ENCODE measurements at places on chromosomes 7 and 10.

- peak; percentile 52 for DNase-seq
These were observed 4.8 kb upstream of the CHN2 start for GRCh38 chr7:29189743-29190201.

DNA sequence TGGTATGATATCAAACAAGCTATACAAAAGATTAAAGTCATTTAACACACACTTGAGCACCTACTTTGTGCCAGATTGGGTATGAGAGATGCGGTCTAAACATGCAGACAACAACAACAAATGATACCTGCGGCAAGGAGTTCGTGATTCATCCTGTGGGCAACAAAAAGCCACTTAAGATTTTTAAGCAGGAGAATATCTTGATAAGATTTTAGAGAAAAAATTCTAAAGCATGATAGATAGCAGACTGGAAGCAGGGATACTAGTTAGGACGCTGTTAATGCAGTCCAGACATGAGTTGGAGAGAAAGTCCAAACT, 1.6 kb upstream of the KBTBD2 start:
- DNase-seq = no peak

- no peak for DNase-seq
These were observed 386.5 kb upstream of the PFKP start for GRCh38 chr10:2680821-2681220.

DNA sequence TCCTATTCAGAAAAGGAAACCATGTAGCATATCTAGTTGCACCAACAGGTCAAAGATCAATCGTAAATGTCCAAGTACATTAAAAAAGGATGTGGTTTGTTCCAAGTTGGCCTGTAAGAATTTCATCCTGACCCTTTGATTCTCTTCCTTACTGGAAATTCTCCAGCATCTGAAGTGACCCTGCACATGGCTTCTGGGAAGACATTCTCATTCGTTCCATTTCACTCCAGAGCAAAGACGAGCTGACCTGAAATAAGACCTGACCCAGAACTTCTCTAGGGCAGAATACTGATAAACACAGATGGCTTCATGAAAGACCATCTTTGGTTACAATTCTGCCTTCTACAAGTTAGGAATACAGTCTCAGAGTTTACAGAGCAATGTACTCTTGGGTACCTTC, 39.8 kb downstream of the ASB4 start:
- no peak for DNase-seq

- DNase-seq = no peak
These were observed 733.4 kb downstream of the MAGI2 start for GRCh38 chr7:78720066-78720465.

DNA sequence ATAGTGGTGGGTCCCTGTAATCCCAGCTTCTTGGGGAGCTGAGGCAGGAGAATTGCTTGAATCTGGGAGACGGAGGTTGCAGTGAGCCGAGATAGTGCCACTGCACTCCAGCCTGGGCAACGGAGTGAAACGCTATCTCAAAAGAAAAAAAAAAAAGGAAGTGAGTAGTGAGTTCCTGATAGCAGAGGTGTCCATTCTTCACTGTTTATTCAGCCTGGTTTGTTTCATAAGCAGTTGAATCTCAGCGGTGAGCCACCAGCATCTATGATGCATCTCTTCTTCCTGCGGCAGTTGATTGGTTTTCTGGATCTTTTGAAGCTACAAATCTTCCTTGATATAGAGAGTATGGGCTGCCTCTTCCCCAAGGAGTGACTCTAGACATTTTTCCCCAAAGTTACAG, 316.1 kb upstream of the MTPN start:
- no peak for DNase-seq

DNA sequence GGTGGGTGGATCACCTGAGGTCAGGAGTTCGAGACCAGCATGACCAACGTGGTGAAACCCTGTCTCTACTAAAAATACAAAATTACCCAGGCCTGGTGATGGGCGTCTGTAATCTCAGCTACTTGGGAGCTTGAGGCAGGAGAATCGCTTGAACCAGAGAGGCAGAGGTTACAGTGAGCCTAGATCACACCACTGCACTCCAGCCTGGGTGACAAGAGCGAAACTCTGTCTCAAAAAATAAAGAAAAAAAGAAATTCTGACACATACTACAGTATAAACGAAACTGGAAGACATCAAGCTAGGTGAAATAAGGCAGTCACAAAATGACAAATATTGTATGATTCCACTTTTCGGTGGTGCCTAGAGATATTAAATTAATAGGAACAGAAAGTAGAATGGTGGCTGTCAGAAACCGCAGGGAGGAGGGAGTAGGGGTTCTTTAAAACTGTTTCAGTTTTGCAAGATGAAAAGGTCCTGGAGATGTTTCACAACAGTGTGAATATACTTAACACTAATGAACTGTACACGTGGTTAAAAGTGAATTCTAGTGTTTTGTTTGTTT, 23.2 kb downstream of the PILRA start:
- no peak for DNase-seq

DNA sequence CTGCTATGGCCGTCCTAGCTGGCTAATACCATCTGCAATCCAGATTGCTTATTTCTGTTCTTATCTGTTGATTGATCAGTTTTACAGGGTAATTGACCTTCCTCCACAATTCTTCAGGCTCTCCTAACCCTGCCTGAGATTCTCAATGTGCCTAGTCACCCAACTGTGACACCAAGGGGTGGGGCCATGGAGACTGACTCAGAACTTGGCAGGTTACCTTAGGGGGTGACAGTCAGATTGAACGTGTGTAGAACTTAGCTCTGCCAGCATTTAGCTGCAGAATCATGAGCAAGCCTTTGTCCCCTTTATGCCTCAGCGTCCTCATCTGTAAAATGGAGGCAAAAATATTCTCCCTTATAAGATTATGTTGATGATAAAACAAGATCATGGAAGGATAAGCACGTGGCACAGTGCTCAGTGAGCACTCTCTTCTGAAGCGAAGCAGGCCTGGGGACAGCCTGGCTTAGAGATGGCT, 19.1 kb upstream of the LEP start:
- peak; percentile 91 for DNase-seq

- DNase-seq = no peak
These were observed 30.7 kb downstream of the MBL2 start for GRCh38 chr10:52741851-52742250.

GRCh38 chr10:87590705-87591588, 68.7 kb upstream of the PAPSS2 start:
- no peak for DNase-seq

DNA sequence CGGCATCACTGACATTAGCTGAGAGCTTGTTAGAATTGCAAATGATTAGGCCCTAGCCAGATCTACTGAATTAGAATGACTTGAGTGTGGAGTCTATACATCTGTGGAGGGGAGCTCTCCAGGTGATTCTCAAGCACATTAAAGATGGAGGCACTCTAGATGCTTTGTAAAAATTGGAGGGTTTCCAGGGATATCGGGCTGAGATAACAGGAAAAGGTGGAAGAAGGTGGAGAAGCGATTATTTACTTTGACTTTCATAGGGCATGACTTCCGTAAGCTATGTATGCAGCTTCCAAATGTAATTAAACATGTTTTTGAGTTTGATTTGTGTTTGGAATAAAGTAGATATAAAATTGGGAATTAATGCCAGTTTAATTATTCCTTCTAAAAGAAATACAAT, 235.0 kb upstream of the PTN start:
- no peak for DNase-seq

DNA sequence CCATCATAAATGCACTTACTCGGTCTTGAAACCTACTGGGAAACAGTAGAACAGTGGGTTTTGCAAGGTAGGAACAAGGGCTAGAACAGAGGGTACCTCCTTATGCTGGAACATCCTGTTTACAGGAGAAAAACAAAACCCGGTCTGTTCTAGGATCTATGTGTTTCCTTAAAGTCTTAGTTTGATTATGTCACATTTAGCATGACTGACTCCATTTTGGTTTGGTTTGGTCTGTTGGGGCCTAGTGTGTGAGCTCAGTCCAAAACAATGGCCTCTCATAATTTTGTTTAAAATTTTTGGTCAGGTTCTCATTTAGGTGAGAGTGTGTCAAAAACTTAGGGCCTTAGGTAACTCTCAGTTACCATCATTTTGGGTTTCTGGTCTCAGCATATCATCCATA, 96.3 kb upstream of the TRIM24 start:
- no peak for DNase-seq

DNA sequence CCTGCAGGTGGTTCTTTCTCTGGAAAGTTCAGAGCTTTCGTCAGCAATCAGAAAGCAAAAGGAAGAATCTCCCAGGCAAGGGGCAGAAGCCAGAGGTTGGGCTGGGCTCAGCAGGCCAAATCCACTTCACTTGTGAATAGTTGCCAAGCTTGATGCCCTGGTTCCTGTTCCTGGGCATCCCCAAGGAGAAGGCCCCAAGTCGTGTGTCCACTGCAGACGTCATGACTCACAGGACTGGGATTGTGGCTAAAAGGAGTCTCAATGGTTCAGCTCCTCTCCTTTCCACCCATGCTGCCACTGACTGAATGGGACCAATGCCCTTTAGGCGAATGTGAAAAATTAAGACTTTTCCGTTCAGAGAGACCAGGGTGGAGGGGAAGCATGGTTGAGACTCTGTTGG, 38.6 kb upstream of the TRIM8 start:
- peak; percentile 71 for DNase-seq

GRCh38 chr7:153061910-153062528, 302.5 kb downstream of the ACTR3B start:
- DNase-seq = no peak

DNA sequence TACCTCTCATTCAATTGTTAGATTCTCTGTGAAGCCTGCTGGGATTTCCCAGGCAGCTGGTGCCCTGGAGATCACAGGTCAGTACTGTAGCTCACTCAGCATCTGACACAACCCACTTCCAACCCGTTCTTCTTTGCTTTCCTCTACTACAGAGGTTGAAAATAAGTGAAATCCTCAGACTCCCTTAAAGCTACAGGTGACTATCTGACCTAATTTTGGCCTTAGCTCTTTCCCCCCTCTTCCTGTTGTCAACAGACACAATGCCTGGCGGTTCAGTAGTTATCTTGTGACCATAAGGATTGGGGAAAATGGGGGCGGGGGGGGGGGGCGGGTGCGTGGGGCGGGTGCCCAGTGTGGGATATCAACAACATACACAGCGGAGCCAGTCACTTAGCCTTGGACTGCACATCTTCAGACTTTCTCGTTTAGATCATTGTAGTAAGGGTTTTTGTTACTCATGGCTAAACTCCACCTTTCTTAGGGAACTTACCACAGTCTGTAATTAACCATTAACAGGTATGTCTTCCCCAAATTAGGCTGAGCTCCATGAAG, 37.8 kb downstream of the MTPN start:
- no peak for DNase-seq

DNA sequence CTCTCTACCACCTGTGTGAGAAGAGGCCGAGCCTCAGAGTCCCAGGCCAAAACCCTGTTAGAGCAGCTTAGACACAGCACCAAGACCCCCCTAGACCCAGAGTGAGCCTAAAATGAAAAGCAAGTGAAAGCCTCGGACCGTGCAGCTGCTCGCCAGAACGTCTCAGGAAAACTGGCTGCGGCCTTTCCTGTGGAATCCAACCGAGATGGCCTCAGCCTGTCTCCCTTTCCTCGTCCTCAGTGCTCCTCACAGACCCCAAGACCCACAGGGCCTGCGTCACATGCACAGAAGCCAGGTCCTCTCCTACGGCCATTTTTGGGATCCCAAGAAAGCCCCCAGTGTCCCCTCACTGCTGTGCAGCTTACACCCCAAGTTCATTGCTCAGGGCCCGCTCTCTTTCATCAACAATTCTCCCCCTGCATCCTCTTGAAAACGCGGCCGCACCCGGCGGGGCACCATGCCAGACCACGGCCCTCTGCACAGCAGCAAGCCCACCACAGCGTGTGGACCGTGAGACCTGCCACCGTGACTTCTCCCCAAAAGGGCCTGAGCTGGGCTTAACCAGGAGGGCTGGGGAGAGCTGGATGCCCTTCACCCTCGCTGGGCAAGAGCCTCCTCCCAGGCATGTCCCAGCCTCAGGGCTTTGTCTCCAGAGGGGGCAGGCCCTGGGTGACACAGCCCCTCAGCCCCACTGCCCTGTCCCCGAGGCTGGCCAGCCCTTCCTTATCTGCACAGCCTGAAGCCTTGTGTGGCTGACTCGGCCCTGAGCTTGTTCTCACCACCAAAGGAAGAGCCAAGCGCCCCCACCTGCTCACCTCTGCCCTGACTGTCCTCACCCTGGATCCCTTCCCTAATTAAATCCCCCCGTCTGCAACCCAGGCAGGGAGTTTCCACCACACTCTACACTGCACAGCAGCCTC, 142.9 kb downstream of the PTPRN2 start:
- no peak for DNase-seq

GRCh38 chr10:9253121-9253520, 1198.6 kb downstream of the GATA3 start:
- peak; percentile 53 for DNase-seq

DNA sequence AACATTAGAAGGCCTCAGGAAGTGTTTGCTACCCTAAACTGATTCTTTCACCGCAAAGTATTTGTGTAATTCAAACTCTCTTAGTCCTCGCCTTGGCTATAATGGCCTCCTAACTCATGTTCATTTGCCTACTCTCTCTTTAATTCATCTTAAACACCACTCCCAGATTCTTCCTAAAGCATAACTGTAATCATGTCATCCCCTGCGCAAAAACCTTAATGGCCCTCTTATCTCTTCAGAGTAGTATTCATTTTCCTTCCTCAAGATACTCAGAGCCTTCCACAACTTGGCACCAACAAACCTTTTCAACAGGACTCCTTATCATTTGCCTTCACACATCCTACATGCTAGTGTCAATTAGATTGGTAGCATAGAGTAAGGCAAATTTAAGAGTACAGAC, 42.9 kb downstream of the CSTF2T start:
- DNase-seq = no peak

GRCh38 chr10:124484661-124485060, 23.0 kb downstream of the LHPP start:
- no peak for DNase-seq

GRCh38 chr7:128863433-128863989, 855 bp downstream of the ATP6V1F start:
- DNase-seq = peak; percentile 91

GRCh38 chr7:117134411-117134810, 181.1 kb downstream of the ST7 start:
- no peak for DNase-seq

DNA sequence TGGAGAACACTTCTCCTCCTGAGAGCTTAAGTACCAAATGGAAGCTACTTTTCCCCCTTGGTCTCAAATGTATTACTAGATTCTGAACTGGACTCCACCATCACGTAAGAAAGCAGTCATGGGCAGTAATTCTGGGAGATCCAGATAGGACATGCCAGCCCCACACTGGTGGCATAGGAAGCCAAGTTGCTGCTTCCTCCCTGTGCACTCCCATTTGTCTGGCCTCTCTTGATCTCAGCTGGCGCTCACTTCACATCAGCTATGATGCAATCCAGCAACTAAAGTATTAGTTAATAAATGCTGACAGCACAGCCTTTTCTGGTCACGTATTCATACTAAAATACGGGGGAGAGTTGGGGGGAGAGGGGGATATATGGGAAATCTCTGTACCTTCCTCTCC, 3.4 kb upstream of the IL6 start:
- DNase-seq = peak; percentile 60
